ENCODE measurements at places on chromosomes 6 and 20.

GRCh38 chr6:108793516-108794251 is 54.5 kb upstream of the ARMC2 start:
- DNase-seq = no peak

DNA sequence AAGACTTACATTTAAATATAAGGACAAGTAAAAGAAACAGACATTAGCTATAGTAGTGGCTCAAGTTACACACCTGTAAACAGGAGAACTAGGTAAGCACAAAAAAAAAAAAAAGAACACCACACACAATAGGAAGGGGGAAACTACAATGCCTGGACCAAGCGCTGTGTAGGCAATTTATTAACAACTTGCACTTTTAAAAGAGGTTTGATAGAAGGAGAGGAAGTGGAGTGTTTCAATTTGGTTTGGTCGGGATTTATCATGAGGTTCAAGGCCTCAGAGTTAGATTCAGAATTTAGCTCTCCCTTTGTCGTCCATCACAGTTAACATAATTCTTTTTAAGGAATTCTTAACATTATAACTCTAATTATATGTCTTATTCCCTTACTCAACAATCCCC is 1.1 kb upstream of the USP49 start:
- no peak for DNase-seq

DNA sequence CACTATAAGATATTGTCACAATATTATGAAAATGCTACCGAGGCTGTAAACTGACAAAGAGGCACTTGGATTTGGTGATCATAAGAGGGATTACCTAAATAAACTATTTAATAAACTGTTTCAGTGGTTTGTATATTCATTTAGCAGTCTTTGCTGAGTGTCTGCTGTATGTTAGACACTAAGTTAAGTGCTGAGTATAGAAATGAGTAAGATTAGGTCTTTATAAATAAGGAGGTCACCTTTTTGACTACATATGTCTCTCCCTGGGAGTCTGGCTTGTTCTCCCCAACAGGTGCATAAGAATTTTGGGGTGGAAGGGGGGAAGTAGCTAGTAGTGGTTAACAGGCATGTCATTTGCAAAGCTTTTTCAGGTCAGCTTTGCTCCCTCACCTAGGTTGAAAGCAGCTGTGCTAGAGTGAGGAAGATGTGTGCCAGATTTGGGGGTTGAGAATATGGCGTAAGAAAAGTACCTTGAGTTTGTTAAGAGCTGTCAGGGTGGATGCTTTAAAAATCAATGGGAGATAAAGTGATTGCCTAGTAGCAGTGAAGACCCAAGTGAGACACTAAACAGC is 246.3 kb downstream of the ZFAND3 start:
- no peak for DNase-seq

DNA sequence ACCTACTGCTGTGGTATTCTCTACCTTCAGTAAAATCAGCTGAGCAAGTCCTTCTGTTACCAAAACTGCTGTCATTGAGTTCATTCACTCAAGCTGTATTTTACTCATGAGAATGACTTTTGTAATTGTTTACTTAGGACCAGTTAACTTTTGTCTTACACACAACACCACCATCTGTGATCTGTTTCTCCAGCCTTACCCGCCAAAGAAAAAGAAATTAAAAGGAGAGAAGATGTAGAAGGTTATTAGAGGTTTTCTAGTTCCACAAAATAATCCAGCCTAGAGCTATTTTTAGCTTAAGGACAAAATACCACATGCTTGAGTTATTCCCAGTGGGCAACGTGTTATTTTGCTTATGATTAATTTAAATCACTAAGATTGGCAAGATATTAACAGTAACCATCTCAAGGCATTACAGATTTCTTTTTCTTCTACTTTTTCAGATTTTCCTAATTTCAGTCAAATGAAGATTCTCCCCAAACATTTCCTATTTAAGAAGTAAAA is 38.2 kb downstream of the FAM8A1 start:
- no peak for DNase-seq

- DNase-seq = no peak
Observed at GRCh38 chr20:5342021-5342420, 25.3 kb upstream of the PROKR2 start.

GRCh38 chr6:169990095-169991030 is 238.9 kb downstream of the ERMARD start:
- peak; percentile 16 for DNase-seq

- no peak for DNase-seq
Observed at GRCh38 chr20:63821811-63822210, 9.3 kb downstream of the ZBTB46 start.

- no peak for DNase-seq
Observed at GRCh38 chr6:126374372-126374771, 34.5 kb downstream of the CENPW start.

- DNase-seq = no peak
Observed at GRCh38 chr6:45836438-45836824, 179.2 kb downstream of the CLIC5 start.

DNA sequence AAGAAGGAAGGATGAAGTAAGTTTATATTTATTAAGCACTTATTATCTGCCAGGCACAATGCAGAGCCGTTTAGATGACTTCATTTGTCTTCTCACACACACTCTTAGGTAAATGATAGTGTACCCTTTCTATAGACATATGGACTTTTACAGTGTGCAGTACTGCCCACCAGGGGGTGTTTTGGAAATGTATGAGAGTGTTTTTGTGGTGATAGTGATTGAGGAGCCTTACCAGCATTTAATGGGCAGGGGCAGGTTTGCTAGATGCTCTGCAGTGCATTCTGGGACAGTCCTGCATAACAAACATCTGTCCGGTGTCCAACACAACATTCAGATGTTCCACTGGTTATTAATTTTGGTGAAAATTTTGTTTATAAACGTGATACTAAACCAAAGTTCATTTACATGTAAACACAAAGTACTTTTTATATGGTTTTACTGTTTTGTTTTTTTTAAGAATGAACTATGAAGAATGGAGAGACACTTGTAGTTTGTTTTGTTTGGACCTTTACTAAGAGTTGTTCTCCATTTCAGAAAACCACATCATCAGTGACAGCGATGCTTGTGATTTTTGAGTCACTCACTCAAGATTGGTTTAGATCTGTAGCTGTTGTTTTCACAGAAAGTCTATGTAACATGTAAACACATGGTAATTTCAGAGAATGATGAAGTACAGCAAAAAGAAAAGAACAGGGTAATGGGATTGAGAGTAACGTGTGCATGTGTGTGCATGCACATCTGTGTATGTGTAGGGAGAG is 19.9 kb downstream of the KCNS1 start:
- DNase-seq = no peak

GRCh38 chr6:52745764-52746201 is 17.5 kb downstream of the GSTA2 start:
- DNase-seq = no peak

DNA sequence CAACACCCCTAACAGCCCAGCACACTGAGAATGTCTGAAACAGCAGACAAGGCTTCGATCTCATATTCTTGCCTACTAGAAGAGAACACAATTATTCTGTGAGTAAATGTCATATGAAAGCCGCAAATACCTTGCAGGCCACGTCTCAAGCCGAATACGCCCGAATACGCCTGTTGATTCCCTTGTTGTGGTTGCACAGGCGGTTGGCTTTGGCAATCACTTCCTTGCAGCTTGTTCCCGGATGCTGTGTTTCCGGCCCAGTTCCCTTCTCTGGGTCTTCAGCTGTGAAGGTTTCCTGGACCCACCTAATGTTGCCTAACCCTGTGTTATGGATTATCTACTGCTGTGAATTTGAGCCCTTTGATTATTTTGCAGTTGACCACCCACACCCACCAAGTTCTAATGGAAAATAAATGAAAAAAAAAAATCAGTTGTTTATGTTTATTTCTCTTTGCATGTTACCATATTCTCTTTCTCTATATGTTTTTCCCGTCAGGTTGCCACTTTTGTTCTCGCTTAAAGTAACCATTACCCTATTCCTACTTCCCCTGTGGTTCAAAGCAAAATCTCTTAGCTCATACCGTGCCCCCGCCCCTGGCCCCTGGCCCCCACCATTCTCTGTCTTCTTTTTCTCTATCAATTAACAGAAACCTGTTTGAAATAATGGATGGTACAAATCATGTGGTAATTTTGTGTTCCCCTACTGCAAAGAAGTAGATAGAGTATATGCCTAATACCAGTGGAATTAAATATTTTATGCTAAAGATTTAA is 172.4 kb downstream of the ADGB start:
- DNase-seq = no peak

GRCh38 chr6:31125162-31125561 is 4.9 kb upstream of the CDSN start:
- no peak for DNase-seq

- no peak for DNase-seq
Observed at GRCh38 chr20:50652702-50653294, 38.5 kb downstream of the RIPOR3 start.

GRCh38 chr6:135382182-135382628 is 115.3 kb downstream of the AHI1 start:
- no peak for DNase-seq

- DNase-seq = no peak
Observed at GRCh38 chr6:24079076-24079475, 46.9 kb upstream of the NRSN1 start.

- no peak for DNase-seq
Observed at GRCh38 chr6:97850458-97851212, 567.6 kb upstream of the MMS22L start.

DNA sequence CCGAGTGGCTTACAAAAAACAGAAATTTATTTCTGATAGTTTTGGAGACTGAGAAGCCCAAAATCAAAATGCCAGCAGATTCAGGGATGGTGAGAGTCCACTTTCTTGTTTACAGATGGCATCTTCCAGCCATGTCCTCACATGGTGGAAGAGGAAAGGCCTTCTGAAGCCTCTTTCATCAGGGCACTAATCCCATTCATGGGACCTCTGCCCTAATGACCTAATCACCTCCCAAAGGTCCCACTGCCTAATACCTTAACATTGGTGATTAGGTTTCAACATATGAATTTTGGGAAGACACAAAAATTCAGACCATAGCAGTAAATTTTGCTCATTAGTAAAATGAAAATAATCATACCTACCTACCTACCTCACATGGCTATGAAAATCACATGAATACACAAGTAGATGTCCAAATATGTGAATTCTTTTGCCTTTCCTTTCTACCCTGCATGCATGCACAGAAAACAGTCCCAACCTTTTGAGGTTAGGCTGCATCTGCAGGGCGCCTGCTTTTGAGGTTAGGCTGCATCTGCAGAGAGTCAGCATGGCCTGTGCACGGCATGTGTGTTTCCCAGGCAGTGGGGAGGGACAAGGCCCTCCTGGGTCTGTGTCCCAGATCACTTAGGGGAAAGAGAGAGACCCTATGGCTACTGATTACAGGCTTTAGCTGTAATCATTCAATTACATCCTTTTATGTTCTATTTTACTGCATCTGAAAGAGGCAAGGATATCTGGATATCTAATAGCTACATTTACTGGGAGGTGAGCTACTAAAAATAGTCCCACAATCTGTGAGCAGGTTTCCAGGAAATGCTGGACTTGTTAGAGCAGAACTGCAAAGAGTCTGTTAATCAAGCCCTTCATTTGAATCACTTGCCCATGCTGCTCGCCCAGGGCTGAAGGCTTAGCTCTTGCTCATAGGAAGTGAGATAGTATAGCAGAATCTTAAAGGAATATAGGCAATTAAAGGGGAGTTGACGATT is 497.7 kb upstream of the MARCKS start:
- no peak for DNase-seq

DNA sequence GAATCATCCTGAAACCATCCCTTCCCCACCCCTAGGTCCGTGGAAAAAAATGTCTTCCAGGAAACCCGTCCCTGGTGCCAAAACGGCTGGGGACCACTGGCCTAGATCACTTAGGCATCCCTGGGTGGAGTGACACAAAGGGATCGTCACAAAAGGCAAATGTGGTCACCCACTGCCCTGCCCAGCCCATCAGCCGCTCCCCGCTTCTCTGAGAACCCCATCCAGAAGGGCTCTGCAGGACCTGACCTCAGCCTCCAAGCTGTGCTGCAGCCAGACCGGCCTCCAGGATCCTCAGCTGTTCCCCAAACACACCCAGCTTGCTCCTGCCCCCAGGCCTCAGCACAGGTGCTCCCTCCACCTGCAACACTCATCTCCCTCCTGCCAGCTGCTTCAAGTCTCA is 61.6 kb downstream of the PREX1 start:
- no peak for DNase-seq

- no peak for DNase-seq
Observed at GRCh38 chr20:57066126-57066900, 200.1 kb downstream of the BMP7 start.

DNA sequence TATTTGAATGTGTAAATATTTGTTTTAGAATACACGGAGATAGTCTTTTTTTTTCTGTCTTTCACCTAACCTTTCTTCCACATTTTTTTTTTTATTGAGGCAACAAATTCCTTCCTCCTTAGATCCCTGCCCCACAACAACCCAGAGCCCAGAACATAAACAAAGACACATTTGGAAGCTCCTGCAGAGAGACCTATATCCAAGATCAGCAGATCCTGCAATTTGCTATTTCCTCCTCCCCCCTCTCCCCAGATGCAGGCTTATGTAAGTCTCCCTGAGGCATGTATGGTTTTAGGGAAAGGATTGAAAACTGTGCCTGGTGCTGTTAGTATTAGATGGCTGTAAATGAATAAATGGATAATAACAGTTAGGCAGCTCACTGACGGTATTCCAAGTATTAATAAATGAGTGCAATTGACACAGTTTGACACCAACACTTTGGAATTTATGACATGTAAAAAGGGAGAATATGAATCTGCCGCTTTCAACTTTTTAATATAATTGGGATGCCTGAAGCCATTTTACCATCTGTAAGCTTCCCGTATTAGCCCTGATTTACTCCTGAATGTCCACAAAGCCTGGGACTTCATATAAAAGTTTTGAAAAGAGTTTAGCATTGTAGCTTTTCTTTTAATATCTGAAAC is 608.3 kb upstream of the CITED2 start:
- no peak for DNase-seq

DNA sequence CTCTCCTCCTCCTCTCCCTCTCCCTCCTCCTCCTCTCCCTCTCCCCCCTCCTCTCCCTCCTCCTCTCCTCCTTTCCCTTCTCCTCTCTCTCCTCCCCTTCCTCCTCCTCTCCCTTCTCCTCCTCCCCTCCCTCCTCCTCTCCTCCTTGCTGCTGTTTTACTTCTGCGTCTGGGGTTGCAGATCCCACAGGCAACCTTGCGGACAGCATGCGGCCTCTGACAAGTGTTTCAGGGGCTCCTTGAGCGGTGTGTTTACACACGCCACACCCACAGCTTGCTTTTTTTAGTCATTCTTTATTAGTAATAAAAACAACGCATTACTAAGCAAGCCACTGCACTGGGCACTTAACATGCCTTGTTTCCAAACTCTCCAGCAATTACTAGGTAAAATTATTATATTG is 81.9 kb downstream of the TFAP2C start:
- DNase-seq = no peak

DNA sequence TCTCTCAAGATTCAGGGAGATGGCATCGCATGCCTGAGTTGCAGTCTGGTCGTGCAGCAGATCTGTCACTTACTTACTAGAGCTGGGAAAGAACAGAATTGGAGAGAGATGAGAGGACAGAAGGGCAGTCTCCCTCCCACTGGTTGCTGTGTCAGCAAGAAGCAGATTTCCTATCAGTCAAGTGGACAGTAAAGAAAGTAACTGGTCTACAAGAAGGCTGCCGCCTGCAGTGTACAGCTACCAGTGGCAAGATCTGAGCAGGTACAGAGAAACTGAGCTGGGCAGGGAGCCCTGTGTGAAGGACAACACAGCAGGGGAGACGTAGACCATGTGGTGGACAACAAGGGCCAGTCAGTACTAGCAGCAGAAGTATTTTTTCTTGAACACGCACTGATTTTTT is 49.5 kb upstream of the PCSK2 start:
- DNase-seq = no peak

Measured in stimulated activated CD4-positive, alpha-beta T cell treated with anti-CD3 and anti-CD28 coated beads, Interleukin-1b, Interleukin-23, amount 100 ng/mL, for 1 hour (primary cell).